RKO (cell line): ENCODE measurements at places on chromosomes 16 and 17.

GRCh38 chr16:80034948-80035663 lies 434.6 kb upstream of the MAF start:
- DNase-seq, result no peak

DNA sequence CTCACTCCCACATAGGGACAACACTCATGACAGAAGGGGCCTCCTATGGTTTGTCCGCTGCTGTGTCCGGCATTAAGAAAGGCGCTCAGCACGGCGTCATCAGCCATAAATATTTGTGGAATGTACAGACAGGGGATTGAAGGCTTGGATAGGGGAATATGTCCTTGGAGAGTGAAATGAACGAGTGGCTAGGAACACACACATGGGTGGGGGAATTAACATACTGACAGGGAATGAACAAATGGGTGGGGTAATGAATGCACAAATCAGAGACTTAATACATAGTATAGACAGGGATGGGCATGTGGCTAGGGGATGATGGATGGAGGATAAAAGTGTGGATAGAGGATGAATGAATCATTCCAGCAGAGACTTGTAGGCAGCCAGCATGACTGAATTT lies 154.0 kb upstream of the HSBP1 start:
- no peak for DNase-seq

- no peak for DNase-seq
Measured at GRCh38 chr17:65029605-65030336, 26.8 kb downstream of the GNA13 start.

DNA sequence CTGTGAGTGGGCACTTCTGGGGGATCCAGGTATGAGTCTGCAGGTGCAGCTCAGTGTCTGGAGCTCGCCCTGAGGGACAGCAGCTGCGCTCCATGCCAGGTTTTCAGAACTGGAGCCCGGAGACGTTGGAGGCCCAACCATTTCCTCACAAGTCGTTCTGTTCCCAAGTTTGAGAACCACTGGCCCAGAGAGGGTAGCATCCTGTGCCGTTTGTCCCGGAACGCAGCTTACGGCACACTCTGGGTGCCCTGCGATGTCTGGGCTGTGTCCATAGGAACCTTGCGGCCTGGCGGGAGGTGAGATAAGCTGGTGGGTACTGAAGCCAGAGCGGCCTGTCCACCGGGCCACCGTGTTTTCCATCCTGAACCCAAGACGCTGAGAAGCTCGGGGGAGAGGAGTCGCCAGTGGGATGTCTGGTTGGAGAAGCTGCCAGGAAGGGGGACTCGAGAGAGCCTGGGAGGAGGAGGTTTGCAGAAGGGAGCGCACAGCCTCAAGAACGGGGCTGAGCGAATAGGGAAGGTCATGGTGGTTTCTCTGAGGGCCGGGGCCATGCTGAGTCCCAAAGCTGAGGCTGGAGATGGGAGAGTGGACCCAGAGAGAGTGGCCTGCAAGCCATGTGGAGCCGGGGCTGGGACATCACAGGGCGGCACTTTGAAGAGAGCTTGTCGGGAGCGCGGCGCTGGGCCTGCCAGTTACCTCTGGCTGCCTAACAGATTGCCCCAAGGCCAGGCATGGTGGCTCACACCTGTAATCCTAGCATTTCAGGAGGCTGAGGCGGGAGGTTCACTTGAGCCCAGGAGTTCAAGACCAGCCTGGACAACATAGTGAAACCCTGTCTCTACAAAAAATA lies 211.0 kb upstream of the GSE1 start:
- no peak for DNase-seq

GRCh38 chr16:57564571-57565270 lies 22.3 kb downstream of the ADGRG5 start:
- peak; percentile 40 for DNase-seq

DNA sequence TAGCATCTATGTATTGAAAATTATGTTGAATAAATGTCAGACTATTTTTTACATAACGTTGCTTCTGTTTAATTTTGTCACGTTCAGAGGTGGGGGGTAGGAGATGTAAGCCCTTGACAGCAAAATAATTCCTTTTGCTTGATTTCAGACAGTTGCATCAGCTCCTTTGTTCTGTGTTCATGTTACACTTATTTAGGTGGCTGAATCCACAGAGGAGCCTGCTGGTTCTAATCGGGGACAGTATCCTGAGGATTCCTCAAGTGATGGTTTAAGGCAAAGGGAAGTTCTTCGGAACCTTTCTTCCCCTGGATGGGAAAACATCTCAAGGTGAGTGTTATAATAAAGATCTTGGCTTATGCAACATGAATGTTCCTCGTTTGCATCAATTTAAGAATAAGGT lies 4.5 kb downstream of the HERPUD1 start:
- DNase-seq, result no peak

- DNase-seq, result no peak
Measured at GRCh38 chr17:21387616-21388015, 11.5 kb downstream of the KCNJ12 start.

- DNase-seq, result no peak
Measured at GRCh38 chr17:28947639-28948038, 3.7 kb downstream of the PHF12 start.
